ENCODE measurements at places on chromosomes 5 and 9.

DNA sequence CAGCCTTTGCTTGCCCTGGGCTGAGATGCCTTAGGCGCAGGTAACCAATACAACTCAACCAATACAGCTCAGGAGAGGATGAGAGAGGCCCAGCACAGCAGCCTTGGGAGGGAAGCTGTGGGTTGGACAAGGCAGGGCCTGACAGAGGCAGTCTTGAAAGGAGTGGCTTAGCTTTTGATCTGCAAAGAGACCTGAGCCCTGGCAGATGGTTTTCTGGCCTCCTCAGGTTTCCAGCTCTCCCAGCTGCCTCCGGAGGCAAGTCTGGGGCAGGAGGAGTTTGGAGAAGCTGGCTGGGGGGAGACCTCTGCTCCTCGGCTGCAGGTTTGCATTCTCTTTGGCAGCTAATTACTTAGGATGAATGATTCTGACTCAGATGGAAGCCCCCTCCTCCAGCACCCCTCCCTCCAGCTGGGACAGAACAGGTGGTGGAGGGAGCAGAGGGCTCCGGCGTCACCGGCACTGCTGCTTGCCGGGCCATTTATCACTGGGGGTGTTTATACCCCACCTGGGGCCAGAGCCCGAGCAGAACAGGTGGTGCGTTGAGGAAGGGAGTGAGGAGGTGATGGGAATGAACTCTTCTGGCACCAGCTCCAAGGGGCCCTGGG lies 50.8 kb downstream of the TSPAN17 start:
- no peak for DNase-seq

DNA sequence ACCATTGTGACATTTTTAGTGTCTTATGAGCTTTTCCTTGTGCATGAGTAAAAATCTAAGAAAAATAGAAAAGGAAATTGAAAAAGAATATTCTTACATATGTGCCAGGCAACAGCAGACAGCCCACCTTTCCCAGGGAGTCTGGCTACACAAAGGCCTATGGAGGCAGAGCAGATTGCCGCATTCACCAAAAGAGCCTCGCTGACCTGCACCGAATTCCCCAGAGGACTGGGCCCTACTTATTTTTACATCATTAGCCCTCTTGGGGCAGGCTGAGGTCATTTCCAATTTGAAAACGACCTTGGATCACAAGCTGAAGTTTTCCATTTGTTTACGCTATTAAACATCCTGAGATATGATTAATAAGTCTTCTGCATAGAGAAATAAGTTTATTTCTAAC lies 66.2 kb upstream of the WDR41 start:
- no peak for DNase-seq

- no peak for DNase-seq
Observed at GRCh38 chr5:171418316-171418981, 998 bp upstream of the FGF18 start.

DNA sequence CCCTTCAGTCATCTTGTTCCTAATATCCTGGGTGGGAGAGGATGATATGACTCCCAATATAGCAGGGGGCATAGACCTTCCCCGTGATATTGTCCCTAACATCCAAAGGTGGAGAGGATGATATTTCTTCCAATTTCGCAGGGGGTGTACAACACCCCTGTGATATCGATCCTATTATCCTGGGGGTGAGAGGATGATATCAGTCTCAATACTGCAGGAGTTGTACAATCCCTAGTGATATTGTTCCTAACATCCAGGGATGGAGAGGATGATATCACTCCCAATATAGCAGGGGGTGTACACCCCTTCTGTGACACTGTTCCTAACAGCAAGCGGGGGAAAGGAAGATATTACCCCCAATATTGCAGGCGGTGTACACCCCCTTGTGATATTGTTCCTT lies 122.6 kb downstream of the TMEM38B start:
- no peak for DNase-seq

DNA sequence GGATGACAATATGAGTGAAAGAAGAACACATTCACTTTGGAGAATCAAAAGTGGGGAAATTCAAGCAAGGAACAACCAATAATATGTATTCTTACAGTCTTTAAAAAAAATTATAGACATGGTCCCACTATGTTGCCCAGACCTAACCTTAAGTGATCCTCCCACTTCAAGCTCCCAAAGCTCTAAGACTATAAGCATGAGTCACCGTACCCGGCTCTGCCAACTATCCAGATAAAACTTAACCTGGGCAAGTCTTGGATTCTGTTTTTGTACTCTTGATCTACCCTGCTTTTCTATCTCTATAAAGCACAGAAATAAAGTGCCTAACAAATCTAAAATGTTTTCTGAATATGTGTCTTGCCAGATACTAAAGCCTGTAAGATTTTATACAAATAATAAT lies 30.9 kb downstream of the CEMIP2 start:
- no peak for DNase-seq

- peak; percentile 8 for DNase-seq
Observed at GRCh38 chr9:90219548-90220118, 423.0 kb downstream of the DIRAS2 start.

- no peak for DNase-seq
Observed at GRCh38 chr5:135161221-135161620, 127.2 kb upstream of the PITX1 start.

- DNase-seq, result no peak
Observed at GRCh38 chr5:4137781-4138180, 542.1 kb downstream of the IRX1 start.

- DNase-seq, result no peak
Observed at GRCh38 chr9:106993603-106994002, 130.6 kb downstream of the ZNF462 start.

DNA sequence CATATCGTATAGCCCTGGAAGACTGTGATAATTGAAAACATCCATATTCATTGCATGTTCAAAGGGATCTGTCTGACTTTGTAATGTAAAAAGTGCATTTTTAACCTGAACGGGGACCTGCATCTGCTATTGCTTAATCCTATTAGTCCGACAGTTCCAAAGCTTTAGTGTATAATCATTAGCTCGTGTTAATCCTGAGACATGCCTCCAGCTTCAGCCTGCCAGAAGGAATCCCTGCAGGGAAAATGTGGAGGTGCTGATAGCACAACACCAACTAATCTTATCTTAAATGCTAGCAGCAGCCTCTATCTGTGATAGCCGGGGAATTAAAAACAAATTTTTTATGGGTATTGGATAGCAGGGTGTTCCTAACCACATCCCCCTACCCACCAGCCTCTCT lies 495.2 kb downstream of the TLE4 start:
- no peak for DNase-seq

DNA sequence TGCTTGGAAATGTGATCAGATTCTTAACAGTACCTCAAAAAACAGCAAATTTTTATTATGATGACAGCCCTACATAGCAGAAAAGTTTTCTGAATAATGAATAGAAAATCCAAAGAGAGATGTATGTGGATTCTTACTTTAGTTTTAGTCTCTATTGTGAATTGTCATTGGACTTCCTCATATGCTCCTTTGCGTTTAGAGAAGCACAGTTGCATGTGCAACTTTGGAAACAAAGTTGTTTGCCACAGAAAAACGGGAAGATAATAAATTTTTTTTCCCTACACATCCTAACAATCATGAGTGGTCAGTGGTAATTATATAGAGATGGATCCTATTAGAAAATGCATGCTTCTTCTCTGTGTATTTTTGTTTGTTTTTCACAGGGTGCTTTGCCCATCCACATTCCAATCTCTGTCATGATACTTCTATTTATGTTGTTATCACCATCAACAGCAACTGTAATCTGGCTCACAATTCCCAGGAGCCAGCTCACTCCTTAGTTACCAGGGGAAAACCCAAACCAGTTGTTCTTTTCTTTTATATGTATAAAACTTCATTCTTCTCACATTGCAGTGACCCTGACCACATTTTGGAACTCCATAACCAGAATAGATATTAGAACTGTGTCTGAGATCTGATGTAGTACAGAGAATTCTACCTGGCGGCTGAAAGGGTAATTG lies 118.7 kb downstream of the NDUFS4 start:
- DNase-seq, result no peak

DNA sequence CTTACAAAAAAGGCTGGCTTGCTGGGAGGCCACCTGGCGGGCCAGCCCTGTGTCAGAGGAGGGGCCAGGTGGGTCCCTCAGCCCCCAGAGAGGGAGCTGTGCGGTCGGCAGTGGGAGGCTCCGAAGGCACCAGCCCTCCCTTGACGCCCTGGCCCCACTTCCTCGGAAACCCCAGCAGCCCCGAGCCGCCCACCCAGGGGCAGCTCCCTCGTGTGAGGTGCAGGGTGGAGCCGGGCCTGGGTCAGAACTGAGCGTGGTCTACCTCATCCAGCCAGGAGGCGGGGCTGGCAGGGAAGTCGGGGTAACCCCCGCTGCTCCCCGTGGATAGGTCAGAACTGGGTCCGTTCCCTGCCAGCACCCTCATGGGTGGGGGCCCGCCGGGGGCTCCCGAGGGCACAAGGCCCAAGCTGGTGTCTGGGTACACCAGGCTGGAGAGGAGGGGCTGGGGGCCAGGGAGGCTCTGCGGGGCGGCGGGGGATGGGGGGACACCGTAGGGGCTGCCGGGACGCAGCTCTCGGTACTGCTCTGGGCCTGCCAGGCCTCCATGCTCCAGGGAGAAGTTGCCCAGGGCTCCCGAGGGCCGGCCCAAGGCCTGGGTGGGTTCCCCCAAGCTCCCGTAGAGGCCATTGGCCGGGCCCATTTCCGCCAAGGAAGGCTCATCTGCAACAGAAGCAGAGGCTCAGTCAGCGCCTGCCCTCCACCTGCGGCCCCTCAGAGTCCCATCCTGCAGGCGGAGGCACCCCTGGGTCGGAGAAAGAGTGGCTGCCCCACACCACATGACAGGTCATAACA lies 7.6 kb downstream of the LHX3 start:
- DNase-seq, result no peak

DNA sequence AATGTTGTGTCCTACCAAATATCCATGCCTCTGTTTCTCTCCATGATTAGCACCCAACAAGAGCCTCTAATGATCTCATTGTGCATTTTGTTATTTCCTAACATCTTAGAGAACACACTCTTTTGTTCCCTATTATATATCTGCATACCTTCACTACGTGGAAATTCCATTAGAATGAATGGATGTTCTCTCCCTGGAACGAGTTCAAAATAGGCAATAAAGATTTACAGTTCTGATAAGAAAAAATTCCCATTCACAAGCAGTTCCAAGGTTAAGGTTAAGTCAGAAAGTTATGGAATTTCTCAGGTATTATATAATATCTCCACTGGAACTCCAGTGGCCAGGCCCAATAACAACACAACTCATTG lies 83.7 kb downstream of the TRPM6 start:
- DNase-seq, result no peak

GRCh38 chr5:12016159-12016746 lies 112.0 kb upstream of the CTNND2 start:
- no peak for DNase-seq

DNA sequence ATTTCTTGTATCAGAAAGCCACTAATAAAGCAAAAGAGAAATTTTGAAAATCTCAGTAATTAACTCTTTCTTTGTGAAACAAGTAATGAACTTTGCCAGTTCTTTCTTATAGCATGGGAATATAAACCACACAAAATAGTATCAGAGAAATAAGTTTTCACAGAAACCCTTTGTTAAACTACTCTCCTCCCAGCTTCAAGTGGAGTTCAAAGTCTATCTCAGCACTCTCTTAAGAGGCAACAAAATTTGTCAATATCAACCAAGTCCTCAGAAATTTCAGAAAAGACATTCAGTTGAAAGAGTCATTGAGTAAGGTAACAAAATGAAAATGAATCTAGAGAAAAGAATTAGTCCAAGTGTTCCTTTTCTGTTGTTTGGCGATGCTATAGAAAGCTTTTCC lies 89.3 kb downstream of the NTRK2 start:
- DNase-seq, result no peak

- DNase-seq, result no peak
Observed at GRCh38 chr9:93286252-93287188, 102.6 kb downstream of the WNK2 start.

GRCh38 chr5:44536650-44537260 lies 147.5 kb upstream of the FGF10 start:
- no peak for DNase-seq

GRCh38 chr9:136171009-136171800 lies 33.7 kb downstream of the LHX3 start:
- DNase-seq, result no peak
